ENCODE measurements at places on chromosomes 3 and 15. TPM values are rescaled to one million over a fixed set of nuclear protein-coding genes. Genes with fewer than 3 reads are reported as not detected.

SPRED1 gene
- total RNA-seq: 80.3 TPM

CASR gene
- total RNA-seq: not detected

RASGRP1 gene
- total RNA-seq: 6.2 TPM

CP gene
- total RNA-seq: 5.1 TPM

DISP2 gene
- total RNA-seq: under 0.01 TPM

ANKUB1 gene
- not detected for total RNA-seq

CNTN3 gene
- 0.96 TPM for total RNA-seq

ZMAT3 gene
- total RNA-seq: 41.7 TPM

Data from regular cardiac myocyte (primary cell).